ENCODE measurements at places on chromosomes 6 and 20.

DNA sequence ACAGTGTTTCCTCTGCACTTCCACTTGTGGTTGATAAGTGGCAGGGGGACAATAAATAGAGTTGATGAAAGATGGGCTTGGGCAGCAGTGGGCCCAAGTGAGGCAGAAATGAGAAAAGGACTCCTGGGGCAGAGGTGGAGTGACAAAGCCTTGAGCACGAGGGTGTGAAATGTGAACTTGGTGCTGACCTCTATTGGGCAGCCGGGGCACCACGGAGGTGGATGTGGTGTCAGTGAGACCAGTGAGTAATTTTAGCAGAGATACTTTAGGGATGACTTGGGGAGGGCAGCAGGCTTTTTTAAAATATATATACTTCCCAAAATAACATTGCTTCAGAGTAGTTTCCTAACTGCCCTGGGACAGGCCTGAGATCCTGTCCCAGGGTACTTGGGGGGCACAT lies 30.6 kb upstream of the MYLK2 start:
- DNase-seq: no peak

DNA sequence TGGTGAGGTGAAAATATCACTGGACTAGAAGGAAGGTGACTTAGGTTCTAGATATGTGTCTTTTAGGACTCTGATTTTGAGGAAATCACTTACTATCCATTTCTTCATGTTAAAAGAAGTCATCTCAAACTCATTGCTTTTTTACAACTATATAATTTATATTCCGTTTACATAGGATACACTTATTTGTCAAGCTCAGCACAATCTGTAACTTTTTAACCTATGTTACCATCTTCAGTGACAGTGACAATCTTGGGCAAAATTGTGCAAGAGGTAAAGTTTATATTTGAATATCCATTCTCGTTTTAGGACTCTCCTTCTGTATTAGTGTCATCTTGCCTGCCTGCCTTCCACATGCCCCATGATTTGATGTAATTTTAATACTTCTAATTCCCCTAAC lies 74.0 kb upstream of the FAM83B start:
- DNase-seq: no peak

DNA sequence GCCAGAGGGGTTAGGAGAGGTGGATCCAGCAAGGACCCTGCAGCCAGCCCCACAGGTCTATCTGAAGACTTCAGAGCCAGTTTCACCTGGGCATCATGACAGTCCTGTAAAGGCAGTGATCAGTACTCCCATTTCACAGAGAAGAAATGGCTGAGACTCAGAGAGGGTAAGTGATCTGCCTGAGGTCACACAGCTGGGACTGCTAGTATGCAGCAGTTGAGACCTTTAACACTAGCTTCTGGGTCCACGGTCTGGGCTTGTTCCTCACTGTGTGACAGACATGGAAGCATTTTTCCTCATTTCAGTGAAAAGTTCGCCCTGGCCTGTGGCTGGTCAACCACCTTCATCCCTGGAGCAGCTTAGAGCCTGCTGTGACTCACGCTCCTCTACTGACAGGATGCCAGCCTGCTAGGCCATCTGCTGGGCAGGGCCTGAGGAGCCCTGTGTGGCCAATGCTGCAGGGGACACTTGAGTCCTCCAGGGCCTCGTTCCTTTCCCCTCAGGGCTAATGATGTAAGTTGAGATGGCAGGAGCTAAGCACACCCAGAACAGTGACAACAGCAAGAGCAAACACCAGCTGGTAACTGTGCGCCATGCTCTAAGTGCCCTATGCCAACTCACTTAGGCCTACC lies 192.0 kb downstream of the LRFN2 start:
- DNase-seq: no peak

DNA sequence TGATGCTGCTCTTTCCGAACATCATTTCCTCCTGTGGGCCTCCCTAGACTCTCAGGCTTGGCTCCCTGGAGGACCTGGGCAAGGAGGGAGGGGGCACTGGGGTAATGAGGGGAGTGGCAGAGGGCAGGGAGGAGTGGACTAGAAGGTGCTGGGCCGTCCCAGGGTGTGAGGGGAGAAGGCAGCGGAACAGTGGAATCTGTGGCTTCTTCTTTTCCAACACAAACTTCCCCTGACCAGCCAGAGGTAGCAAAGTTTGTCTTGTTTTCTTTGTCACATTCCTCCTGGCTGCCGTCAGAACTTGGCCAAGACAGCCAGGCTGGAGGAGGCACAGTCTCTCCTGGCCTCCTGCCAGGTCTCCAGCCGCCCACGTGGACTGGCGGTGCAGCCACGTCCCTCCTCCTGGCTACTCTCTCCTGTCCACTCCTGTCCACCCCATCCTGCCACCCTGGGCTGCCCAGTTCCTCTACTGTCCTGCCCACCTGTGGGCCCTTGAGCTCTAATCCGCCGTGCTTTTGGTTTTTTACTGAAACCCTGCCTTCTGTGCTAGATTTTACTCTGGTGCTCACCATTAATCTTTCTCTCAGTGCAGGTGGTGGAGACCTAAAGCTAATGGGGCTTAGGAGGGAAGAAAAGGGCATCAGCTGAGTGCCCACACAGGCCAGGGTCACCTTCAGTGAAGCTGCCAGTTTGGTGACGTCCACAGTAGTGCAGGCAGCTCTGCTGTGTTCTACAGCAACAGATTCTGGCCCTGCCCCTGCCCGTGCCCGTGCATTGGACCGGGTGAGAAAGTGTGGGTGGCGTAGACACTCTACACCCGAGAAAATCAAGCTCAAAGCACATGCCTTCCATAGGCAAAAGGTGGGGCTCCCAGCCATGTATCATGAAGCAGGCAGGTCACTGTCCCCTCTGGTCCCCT lies 2.8 kb upstream of the CDSN start:
- no peak for DNase-seq

DNA sequence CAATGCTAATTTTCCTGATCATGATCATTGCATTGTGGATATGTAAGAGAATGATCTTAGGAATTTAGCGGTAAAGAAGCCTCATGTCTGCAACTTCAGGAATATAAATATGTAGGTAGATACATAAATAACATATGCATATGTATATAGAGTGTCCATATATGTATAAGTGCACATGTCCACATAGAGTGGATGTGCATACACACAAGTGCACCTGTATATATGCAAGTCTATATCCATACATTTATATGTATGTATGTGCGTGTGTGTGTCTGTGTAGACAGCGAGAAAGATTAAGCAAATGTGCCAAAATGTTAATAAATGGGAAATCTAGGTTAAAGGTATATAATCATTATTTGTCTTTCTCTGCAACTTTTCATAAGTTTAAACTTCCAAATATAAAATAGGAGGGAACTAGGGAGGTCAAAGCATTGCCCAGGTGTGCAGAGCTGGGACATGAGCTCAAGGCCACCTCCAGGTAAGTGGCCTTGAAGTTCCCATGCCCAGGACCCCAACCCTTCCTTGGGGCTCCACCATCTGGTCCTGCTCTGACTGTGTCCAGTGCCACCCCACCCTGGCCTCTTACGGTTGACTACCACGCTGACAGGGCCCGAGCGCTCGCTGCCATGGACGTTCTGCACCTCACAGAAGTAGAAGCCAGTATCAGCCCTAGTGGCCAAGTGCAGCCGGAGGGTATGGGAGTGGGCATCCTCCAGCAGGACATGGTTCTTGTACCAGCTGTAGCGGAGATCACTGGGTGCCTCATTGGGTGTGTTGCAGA lies 9.6 kb downstream of the SIGLEC1 start:
- no peak for DNase-seq

DNA sequence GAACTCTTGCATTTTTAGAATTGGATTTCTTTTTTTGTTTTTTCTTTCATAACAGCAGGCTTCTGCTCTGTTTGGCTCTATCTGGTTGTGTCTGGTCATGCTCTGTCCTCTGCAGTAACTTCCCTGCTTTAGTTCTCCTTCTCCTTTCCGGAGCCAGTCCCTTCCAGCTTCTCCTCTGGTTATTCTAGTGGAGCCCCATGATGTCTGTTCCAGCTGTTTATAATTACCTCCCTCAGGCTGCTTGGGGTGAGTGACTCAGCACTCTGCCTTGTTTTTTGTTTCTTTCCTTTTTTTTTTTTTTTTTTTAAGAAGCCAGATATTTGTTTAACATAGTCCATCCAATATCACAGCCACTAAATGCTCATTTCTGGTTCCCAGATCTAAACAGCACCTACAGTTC lies 409.6 kb downstream of the MAFB start:
- no peak for DNase-seq

- DNase-seq: no peak
Observed at GRCh38 chr20:48530957-48531356, 296.8 kb downstream of the PREX1 start.

GRCh38 chr6:122996794-122997505 lies 915 bp downstream of the CLVS2 start:
- no peak for DNase-seq

- no peak for DNase-seq
Observed at GRCh38 chr6:157246771-157247484, 76.4 kb downstream of the TMEM242 start.

GRCh38 chr6:113953346-113953745 lies 17.6 kb downstream of the HDAC2 start:
- DNase-seq: no peak

DNA sequence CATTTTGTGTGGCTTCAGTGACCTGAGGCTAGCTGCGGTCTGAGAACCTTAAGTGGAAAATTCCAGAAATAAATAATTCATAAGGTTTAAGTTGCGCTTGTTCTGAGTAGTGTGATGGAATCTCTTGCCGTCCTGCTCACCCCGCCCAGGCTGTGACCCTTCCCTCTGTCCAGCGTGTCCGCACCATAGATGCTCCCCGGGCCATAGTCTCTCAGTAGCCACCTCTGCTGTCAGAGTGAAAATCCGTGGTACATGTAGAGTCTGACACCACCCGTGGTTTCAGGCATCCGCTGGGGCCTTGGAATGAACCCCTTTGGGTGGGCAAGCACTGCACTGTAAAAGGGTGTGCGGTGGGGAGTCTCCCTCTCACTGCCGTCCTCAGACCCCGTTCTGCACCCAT lies 11.7 kb downstream of the UNC93A start:
- DNase-seq: no peak

DNA sequence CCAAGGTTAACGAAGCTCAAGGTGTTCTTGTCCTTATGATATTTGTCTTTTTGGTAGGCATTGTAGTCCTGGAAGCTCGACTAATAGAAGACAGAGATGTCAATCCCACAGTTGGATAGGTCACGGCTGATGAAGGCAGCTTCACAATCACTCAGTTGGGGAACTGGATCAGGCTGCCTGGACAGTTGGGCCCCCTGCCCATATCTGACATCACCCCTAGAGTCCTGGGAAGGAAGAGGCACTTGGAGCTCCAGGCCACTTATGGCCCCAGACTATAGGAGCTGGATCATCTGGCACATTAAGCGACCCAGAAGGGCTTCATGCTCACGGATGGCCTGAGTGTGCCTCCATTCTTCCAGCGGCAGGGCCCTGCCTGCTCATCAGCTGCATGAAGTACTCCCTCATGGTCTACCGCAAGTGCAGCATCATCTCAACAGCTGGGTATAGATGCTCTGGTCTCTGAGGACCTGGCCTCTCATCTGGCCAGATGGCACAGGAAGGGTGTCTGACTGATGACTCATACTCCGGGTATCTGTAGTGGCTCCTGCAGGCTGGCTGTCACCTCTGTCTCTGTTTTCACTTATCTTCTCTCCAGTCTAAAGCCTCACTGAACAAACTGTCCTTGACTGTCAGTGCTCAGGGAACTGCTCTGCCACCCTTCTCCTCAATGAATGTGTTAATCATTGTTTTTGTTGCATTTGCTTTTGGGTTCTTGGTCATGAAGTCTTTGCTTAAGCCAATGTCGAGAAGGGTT lies 29.2 kb upstream of the SSR1 start:
- DNase-seq: peak; percentile 21

DNA sequence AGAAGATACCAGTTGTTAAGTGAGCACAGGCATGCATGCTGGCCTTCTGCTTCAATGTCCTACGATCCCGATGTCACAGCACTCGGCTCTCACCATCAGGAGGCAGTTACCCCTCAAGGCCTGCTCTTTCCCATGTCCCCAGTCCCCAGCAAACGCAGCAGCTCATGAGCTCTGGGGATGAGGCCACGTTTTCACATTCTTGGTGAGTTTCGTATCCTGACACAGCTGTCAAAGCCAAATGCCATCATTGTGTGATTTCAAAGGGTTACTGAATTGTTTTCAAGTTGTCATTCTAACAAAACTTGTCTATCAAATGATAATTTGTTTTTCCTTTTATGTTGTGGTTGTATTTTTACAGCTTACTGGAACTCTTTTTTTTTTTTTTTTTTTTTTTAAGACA lies 226.9 kb upstream of the KCNG1 start:
- no peak for DNase-seq

DNA sequence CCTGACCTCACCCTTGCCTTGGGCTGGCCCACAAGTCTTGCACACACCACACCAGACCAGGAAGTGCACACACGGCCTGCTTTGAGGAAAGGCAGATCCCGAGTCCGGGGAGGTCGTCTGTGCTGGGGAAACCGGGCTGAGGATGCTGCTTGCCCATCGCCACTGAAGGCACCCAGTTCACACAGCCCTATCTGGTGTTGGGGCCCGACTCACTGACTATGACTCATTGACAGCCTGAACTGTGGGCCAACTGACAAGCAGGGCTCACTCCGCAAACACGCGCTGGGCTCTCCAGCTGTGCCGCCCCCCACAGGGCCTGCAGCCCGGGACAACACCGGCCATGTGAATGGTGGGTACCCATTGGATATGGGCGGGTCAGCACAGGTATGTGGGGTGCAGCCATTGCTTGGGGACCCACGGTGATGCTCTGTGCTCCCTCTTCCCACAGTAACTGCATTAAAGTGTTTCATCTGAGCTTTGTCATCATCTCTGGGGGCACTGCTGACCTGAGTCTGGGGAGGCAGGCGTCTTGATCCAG lies 1.6 kb downstream of the SAMD10 start:
- no peak for DNase-seq

GRCh38 chr6:37321101-37321500 lies 32.7 kb upstream of the RNF8 start:
- DNase-seq: no peak

- DNase-seq: no peak
Observed at GRCh38 chr6:21995318-21995717, 301.5 kb downstream of the PRL start.

GRCh38 chr20:49569411-49570115 lies 1.6 kb upstream of the PTGIS start:
- DNase-seq: no peak

DNA sequence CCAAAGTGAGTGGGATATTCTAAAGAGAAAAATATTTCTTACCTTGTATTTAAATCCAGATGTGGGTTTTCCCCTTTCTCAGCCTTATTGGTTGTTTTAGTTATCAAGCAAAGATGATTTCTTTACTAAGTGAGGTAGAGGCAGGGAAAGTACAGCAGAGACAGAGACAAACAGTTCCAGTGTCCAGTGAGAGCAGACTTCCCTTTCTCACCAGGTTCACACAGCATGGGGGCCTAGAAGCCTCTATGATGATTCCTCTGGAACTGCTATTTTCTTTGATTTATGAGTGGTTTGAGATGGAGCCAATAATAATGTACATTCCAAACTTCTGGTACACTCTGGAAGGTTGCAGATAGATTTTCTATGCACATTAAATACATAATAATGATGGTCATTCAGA lies 234.0 kb upstream of the MARCKS start:
- no peak for DNase-seq

GRCh38 chr6:12051861-12052368 lies 39.8 kb downstream of the HIVEP1 start:
- peak; percentile 63 for DNase-seq
